ENCODE measurements at places on chromosomes 11 and 22.

GRCh38 chr22:41777749-41778425, 22.6 kb upstream of the CCDC134 start:
- peak; percentile 83 for DNase-seq

- DNase-seq = no peak
These were observed 138.9 kb upstream of the CCDC90B start for GRCh38 chr11:83425137-83425466.

DNA sequence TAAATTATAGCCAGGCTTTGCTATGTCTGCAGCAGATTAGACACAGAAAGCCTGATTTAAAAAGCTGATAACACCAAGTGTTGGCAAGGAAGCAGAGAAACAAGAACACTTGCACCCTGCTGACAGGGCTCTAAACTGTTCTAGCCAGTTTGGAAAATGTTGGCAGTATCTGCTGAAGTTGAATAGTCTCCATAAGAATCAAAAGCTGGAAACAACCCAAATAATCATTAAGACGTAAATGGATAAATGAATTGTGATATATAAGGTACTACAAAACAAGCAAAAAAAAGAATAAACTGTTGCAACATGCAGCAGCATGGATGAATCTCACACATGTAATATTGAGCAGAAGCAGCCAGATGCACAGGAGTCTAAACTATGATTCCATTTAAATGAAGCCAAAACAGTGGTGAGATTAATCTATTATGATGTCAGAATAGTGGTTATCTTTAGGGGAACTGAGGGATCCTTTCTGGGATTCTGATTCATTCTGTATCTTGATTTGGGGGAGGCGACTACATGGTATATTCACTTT, 40.4 kb upstream of the ADORA2A start:
- no peak for DNase-seq

DNA sequence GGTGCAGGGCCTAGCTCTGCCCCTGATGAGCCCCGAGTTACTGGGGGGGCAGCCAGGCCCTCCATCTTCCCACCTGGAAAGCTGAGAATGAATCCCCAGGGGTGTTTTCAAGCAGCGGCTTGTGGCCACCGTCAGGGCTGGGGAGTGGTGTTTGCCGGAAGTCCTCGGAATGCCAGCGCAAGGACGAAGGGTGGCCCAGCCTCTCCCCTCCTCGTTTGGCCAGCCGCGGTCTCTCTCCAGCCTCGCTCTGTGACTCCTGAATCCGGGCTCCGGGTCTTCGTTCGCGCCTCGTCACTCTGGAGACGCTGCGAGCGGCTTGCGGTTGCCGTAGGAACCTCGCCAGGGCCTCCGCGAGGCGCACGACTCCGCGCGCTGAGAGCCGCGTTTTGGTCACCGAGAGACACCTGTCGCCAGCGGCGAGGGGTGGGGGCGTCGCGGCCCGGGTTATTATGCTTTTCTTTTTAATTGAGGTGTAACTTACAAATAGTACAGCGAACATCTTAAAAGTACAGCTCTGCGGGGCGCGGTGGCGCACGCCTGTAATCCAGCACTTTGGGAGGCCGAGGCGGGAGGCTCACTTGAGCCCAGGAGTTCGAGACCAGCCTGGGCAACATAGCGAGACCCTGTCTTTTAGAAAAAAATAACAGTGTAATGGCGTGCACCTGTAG, 6.3 kb upstream of the KDELR3 start:
- DNase-seq = peak; percentile 61

DNA sequence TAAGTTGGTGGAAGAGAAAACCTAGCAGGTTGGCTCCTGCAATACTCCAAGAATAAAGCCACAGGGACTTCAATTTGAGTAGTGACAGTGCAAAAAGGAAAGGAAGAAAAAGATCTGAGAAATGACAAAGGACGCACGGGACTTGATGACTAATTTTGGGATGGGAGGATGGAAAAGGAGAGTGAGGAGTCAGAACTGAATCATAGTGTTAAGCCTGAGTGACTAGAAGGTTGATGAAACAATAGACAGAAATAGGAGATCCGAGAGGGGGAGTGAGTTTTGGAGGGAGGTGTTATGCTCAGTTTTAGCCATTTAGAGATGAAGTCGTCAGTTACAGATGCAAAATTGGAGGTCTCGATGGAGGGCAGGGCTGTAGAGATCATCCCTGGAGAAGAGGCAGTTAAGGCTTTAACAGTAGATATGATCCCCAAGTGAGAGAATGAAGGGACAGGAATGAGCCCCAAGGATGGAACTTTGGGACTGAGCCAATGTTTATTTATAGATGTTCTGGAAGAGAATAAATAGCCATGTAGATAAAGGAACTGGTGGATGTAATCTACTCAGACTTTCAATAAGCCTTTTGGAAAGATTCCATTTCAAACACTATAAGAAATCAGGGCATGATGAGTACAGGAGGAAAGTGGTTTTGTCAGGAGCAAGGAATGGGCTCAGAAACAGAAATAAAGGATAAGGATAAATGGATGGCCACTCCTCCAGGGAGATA, 108.9 kb upstream of the NCAM1 start:
- no peak for DNase-seq

DNA sequence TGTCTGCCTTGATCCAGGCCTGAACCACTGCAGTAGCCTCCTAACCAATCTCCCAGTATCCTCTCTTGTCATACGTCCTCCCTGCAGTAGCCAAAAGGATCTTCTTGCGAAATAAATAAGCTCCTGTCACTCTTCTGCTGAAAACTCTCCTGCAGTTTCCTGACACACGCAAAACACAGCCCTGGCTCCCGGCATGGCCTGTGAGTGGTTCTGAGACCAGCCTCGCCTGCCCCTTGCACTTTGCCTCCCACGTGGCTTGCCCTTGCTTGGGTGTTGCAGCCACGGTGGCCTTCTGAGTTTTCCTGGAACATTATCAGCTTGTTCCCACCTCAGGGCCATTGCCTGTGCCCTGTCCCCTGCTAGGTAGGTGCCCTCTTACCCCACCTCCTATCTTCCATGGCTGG, 7.2 kb downstream of the ZC3H7B start:
- DNase-seq = no peak

DNA sequence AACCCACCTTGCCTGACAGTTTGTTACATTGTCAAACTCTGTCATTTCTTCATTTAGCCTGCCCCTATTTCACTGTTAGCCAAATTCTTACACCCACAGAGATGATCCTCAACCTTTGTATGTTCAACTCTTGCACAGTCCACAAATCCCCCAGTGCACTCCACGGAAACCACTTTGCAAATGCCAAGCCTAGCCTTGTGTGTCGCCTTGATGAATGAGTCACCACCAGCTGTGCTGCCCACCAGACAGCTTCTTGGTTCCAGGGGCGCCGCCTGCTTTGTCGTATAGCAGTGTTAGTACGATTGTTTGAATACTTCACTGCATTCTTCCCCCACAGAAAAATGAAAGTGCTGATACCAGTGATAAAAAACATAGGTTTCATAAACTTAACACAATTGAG, 686.3 kb downstream of the NTM start:
- no peak for DNase-seq

- DNase-seq = peak; percentile 67
These were observed 84.6 kb upstream of the NAV2 start for GRCh38 chr11:19628018-19628417.

DNA sequence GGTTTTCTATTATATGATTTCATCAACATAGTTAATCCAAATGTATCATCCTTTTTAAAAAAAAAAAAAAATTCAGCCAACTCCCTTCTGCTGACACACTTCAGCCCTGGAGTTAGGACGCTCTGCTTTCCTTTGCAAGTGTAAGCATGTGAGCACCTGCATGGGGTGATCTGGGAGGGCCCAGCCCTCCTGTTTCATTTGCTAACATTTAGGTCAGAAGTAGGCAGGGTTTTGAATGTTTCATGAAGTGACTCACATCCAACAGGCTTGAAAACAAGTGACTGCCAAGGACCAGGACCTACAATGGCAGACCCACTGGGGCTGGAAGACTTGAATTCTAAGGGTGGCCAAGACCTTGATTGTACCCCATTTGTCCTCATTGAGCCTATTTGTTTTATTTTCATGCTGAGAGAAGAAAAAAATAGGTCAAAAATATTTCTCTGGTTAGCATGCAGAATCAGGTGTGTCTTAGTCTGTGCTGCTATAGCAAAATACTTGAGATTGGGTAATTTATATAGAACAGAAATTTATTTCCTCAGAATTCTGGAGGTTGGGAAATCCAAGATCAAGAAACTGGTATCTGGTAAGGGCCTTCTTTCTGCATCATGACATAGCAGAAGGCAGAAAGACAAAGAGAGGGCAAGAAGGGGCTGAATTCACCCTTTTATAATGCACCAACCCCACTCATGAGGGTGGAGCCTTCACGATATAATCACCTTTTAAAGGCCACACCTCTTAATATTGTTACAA, 137.6 kb downstream of the CD44 start:
- no peak for DNase-seq

GRCh38 chr11:94417386-94417987, 16.3 kb upstream of the GPR83 start:
- no peak for DNase-seq

- no peak for DNase-seq
These were observed 663.4 kb upstream of the TENM4 start for GRCh38 chr11:80104191-80104590.

DNA sequence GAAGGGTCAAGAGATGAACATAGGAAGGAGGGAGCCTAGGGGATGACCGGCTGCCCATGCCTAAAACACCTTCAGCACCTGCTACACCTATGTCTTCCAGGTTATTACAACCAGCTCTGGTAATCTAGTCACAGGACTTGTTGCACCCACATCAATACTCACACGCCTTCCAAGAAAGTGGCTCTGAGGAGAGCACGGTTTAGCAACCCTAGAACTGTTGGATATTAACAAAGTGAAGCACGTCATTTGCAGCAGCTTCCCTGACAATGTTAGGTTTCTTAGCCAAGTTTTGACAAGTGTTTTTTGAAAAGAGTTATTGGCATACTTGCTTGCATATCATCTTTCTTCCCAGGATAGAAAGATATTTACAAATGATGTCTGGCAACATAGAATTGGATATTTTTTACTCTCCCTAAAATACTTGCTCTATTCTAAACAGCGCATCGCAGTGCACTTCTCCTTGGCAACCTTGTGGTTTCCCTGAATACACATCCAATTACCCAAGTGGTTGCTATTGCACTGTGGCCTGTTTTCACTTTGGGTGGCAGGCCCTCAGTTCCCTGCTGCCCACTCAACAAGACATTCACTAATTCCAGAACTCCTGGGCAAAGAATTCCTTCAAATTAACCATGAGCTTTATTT, 94.3 kb upstream of the ARHGAP42 start:
- DNase-seq = no peak

GRCh38 chr11:17351172-17351509, 459 bp upstream of the NCR3LG1 start:
- no peak for DNase-seq

- peak; percentile 33 for DNase-seq
These were observed 105.9 kb upstream of the C11orf58 start for GRCh38 chr11:16632295-16633200.

- no peak for DNase-seq
These were observed 53.9 kb downstream of the MSANTD4 start for GRCh38 chr11:105968021-105968697.

DNA sequence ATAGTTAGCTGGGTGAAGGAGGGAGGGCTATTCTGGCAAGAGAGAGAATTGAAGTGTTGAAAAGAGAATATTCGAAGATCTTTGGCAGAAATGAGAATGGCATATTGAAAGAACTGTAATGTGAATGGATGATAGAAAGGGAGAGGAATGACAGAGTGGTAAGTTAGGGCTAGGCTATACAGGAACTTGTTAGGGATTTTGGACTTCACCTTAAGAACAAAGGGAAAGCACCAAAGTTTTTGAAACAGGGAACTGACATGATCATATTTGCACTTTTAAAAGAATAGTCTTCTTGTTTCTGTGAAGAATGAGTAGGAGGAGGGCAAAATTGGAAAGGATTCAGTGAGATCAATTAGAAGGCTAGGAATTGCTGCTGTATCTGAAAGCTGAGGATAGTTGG, 119.3 kb downstream of the METTL15 start:
- no peak for DNase-seq

- DNase-seq = no peak
These were observed 638 bp downstream of the NRGN start for GRCh38 chr11:124740277-124740882.

GRCh38 chr22:20186183-20186870, 35.5 kb upstream of the CCDC188 start:
- DNase-seq = no peak

- DNase-seq = no peak
These were observed 57.8 kb upstream of the APOA1 start for GRCh38 chr11:116895048-116895757.

DNA sequence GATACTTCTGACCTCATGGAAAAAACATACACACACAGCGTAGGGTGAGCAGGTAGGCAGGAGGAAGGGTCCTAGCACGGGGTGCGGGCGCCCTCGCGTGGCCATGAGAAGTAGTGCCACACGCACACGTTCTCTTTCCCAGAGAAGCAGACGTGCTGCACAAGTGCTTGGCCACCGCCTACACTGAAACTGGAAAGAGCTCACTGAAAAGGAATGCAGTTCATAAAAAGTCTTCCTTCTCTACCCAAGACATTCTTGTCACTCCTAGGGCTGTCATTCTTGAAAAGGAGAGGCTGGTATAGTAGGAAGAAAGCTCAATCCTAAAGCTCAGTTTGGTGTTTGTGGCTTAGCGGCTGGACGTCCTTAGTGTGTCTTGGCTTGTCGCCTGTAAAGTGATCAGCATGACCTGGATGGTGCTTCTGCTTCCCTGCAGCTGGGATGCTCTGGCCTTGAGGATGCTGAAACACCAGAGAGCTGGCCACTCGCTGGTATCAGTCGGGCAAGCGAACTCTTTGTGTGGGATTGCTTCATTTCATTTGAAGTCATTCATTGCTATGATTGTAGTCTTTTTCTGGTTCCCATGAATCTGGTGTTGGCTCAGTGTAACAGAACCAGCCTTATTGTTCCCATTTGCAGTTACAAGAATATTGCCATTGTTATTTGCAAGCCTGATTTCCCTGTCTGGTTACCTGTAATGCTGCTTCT, 303.8 kb downstream of the NTM start:
- peak; percentile 44 for DNase-seq

- no peak for DNase-seq
These were observed 7.5 kb downstream of the DPAGT1 start for GRCh38 chr11:119093942-119094815.

GRCh38 chr11:75346912-75347647, 4.4 kb downstream of the ARRB1 start:
- DNase-seq = no peak

GRCh38 chr11:6268820-6269219, 9.2 kb downstream of the CCKBR start:
- no peak for DNase-seq
